ENCODE measurements at places on chromosomes 12 and 14. TPM values are rescaled to one million over a fixed set of nuclear protein-coding genes. Genes with fewer than 3 reads are reported as not detected.

Gene TBX3
- 26.3 TPM for total RNA-seq

Gene OTUB2
- 0.80 TPM for total RNA-seq

Gene STYK1
- total RNA-seq: 0.85 TPM

Gene C12orf42
- total RNA-seq: 0.89 TPM

Gene RDH12
- not detected for total RNA-seq

Gene RAPGEF3
- 73.4 TPM for total RNA-seq

Gene LEMD3
- 33.7 TPM for total RNA-seq

Gene REM2
- 0.62 TPM for total RNA-seq

Gene ANO2
- total RNA-seq: 30.4 TPM

Data from sciatic nerve (tissue), 2 donors.